ENCODE measurements at places on chromosomes 2 and 18. TPM values are rescaled to one million over a fixed set of nuclear protein-coding genes. Genes with fewer than 3 reads are reported as not detected.
A peak's percentile ranks its signal among the peaks of the same experiment; 100 is the strongest.

- no peak for DNase-seq
Observed at GRCh38 chr2:44109166-44109565, 59.5 kb upstream of the PPM1B start.

DNA sequence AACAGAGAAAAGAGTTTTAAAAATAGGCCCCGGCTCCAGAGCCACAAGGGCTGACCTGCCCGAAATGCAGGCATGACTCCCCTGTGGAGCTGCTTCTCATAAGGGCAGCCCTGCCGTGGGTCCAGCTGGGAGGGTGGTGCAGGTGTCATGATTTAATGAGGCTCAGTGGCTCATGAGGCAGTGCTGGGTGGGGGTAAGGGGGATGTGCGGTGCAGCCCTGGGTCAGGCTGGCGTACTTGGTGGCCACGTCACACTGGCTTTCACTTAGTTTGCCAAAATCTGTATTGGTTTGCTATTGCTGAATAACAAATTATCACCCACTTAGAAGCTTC is 33.6 kb downstream of the HJURP start:
- DNase-seq, result no peak

Gene NDC80
- total RNA-seq, result 6.8 TPM

DNA sequence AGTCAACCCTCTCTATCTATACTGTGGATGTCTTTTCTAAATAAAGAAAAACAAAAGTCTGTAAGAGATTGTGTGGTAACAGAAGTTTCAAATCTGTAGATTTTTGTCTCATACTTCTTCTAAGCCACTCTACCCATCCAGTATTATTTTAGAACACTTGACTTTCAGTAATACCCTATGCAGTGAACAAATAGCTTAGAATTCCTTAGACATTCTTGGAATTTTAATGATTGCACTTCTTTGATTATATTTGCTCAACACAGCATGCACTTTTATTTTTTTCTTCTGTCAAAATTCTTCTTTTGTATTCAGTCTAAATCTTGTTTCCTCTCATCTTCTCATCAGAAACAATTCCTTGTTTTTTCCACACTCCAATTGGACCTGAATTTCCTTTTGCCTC is 1080.2 kb downstream of the SUCLG1 start:
- no peak for DNase-seq

Gene NYAP2
- total RNA-seq, result not detected

DNA sequence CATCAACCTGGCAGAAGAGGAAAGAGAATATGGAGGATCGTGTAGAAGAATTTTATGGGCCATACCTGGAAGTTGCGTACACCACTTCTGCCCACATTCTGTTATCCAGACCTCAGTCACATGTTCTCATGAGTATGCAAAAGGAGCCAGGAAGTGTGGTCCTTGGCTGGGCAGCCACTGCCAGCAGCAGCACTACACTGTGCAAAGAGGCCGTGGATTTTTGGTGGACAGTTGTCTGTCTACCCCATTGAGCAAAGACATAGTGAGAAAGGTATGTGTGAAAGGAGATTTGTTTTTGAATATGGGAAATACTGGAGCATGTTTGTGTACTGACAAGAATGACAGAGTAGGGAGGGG is 68.1 kb downstream of the SDC1 start:
- DNase-seq, result no peak

DNA sequence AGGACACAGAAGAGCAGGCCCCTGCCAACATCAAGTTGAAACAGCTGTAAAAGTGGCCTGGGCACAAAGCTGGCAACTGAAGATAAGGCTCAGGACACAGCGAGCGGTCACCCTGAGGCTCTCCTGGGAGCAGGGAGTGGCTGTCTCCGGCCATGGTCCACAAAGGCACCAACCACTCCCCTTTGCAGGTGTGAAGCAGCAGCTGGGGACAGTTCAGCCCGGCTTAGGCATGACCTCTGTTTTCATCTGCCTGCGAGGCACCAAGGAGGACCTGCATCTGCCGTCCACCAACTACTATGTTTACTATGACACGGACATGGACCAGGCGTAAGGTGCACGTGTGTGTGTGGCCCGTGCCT is 12.9 kb downstream of the TGOLN2 start:
- no peak for DNase-seq

- DNase-seq, result no peak
Observed at GRCh38 chr2:162484551-162484950, 140.6 kb downstream of the GCA start.

- DNase-seq, result no peak
Observed at GRCh38 chr2:236665572-236666118, 96.0 kb downstream of the ACKR3 start.

- DNase-seq, result peak; percentile 9
Observed at GRCh38 chr2:130963849-130964793, 127.4 kb downstream of the ARHGEF4 start.

GRCh38 chr2:233822781-233823730 is 31.3 kb downstream of the HJURP start:
- no peak for DNase-seq

Gene AGXT
- not detected for total RNA-seq

Gene GPR45
- not detected for total RNA-seq

Gene PLGLB1
- 0.63 TPM for total RNA-seq

DNA sequence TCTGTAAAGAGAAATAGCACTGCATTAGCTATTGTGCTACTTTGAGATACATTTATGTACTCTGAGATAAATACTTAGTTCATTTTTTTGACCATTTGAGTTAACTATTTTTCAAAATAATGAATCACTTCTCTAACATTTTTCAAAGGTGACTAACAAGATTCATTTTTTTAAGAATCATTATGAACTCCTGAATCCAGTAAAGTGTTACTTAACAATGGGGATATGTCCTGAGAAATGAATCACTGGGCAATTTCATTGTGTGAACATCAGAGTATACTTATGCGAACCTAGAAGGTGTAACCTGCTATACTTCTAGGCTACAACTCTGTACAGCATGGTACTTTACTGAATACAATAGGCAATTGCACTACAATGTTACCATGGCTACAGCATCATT is 355.8 kb downstream of the ARL6IP6 start:
- no peak for DNase-seq

- DNase-seq, result no peak
Observed at GRCh38 chr2:134690629-134691215, 28.1 kb downstream of the TMEM163 start.

- no peak for DNase-seq
Observed at GRCh38 chr2:219435701-219436100, 1.1 kb downstream of the SPEG start.

Gene ZNF385B
- not detected for total RNA-seq

- DNase-seq, result no peak
Observed at GRCh38 chr2:8258406-8258805, 423.4 kb upstream of the ID2 start.

Gene CDH2
- total RNA-seq, result 1.8 TPM

DNA sequence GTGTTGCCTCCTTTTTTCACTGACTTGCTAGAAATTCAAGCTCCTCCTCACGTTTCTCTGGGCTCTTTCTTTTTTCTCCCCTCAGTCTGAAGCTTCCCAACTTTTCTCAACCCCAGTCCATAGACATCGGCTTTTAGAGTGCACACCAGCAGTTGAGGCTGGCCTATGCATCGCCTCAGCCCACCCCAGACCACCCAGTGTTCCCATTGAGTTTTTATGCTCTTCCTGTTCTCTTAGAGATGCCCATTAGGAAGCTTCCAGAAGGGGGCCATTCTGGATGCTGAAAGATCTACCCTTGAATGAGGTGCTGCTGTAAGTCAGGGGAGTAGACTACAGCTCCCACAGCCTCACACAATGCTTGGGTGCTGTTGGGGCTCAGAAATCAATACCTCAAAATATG is 12.0 kb upstream of the GYPC start:
- no peak for DNase-seq

Gene SLC38A11
- total RNA-seq, result not detected

DNA sequence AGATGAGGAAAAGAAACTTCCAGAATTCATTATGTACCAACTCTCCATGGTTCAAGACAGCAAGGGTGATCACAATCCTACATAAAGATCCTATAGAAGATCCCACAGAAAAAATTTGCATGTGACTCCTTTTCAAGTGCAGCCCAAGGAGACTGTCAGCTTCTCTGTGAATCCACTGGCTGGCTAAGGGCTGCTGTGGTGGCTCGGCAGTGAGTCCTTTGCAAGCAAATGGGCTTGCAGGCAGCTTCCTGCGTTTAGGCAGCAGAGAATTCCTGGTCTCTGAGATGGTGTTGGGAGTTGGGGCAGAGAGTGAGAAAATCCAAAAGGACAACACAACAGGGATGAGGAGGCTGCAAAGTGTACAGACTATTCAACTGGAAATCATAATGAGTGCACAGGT is 43.4 kb downstream of the NABP1 start:
- no peak for DNase-seq

DNA sequence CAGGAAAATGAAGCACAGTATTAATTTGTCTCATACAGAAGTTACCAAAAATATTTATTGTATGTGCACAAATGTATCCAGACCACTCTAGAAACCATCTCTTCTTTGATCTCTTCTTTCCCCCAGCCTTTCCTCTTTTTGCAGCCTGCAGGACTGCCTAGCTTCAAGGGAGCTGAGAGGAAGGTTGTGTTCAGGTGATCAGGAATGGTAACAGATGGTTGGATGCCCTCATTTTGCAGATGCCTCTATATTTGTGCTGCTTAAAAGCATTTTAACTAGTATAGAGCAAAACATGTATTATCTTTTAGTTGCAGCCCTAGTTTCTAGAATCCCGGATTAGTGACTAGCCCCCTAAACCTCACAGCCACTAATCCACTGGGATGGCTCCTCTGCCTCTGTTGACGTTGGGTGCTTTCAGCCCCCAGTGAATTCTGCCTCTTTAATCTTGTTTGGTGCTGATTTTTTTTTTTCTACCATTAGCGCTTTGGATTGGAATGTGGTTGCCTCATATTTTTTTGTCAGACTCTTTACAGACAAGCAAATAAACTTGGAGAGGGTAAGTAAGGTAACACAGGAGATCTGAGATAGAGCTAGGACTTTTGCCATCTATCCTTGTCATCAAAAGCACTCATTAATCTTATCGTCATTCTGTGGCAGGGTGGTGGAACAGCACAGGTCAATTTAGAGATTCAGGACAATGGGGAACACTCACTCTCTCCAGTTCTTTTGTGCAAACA is 103.8 kb upstream of the NDUFV2 start:
- no peak for DNase-seq

GRCh38 chr2:149783284-149783683 is 195.7 kb upstream of the MMADHC start:
- no peak for DNase-seq

DNA sequence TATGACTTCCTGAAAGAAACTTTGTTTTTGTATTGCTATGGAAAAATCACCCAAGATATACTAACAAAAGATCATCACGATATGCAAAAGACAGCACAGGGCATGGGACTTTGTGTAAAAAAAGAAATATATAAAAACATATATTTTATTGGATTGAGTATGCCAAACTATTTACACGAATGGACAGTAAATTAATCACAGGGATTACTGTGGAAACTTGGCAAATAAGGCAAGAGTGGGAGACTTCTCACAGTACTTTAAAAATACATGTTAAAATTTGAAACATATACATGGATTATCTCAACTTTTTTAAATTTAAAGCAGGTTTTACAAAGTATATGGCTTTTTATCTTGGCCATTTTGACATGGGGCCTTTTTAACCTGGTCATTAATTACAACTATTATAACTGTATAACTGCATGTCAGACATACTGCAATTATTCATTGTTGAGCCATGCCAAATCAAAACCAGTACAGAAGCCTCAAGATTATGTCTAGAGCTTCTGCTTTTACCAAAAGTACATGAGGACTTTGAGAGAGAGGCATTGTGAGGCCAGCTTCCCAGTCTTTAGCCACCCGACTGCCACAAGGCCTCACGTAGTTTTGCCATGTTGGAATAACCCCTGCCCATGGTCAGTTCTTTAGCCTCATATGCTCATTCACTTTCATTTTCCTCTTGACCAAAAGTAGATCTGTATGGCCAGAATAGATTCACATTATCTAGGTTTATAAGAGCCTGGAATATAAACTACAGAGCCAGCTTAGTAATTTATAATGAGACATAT is 419.8 kb downstream of the SETBP1 start:
- no peak for DNase-seq

GRCh38 chr2:3238951-3239841 is 138.4 kb downstream of the EIPR1 start:
- no peak for DNase-seq

DNA sequence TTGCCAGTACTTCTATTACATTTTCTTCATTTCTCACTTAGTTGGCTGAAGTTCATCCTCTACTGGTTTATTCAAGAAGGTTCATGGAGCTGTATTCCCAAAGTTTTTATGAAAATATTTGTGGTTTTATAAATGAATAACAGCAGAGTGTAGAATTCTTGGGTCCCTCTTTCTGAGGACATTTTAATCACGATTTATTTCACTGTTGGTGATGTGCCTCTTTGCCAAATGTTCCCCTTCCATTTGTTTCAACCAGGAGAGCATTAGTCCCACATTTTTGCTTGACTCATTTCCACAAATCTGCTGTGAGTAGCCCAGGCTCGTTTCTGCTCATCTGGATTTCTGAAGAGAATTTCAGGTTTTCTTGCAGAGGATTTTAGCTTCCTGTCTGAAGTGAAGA is 20.8 kb downstream of the COPS7B start:
- no peak for DNase-seq

GRCh38 chr2:183967756-183968155 is 630.6 kb upstream of the ZNF804A start:
- DNase-seq, result no peak

DNA sequence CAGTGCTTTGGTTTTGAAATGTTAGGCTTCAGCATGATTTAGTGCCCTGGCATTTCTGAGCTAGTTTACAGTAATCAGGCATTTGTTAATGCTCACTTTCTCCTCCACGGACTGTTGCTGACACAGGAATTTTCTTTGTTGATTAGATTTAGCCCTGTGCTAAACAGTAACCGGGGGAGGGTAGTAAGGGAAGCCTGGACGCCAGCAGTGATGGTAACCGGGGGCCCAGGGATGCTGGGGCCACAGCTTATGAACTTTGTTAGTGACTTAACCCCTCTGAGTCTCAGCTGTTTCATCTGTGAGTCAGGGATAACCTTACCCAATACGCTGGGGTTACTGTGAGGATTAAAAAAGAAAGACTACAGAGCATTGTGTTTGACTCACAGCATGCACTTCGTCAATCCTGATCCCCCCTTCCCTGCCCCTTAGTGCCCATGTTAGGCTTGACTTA is 33.5 kb downstream of the KLHL29 start:
- DNase-seq, result no peak

- DNase-seq, result peak; percentile 54
Observed at GRCh38 chr2:11248-11941, 34.9 kb downstream of the FAM110C start.

GRCh38 chr2:205451901-205452512 is 230.3 kb upstream of the NRP2 start:
- no peak for DNase-seq

Measured in dermis microvascular lymphatic vessel endothelial cell (primary cell).